ENCODE measurements at places on chromosomes 2 and 18.

DNA sequence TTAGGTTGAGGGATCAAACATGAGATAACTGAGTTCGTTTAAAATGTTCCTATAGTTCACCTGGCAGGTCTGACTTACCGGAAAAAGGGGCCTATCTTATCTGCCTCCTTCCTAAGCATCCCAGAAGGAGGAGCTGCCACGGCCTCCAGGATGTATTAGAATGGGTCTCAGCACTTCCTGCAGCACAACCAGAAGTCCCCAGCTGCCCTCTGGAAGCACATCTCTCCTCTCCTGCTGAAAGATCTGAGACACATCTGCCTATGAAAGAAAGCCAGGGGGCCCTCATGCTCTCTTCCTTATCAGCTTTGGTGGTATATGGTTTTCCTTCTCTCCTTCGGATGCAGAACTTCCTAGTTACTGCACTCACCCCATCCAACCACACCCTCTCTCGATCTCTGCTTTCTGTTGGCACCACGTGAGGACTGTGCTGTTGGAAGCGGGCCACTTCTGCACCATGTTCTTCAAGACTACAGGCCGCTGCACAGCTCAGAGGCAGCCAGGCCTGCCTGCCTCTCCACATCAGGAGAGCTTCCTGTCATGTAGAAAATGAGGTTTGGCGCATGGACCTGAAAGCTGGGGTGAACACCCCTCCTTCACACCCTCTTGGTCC lies 6.5 kb downstream of the IGFBP5 start:
- DNase-seq = no peak

DNA sequence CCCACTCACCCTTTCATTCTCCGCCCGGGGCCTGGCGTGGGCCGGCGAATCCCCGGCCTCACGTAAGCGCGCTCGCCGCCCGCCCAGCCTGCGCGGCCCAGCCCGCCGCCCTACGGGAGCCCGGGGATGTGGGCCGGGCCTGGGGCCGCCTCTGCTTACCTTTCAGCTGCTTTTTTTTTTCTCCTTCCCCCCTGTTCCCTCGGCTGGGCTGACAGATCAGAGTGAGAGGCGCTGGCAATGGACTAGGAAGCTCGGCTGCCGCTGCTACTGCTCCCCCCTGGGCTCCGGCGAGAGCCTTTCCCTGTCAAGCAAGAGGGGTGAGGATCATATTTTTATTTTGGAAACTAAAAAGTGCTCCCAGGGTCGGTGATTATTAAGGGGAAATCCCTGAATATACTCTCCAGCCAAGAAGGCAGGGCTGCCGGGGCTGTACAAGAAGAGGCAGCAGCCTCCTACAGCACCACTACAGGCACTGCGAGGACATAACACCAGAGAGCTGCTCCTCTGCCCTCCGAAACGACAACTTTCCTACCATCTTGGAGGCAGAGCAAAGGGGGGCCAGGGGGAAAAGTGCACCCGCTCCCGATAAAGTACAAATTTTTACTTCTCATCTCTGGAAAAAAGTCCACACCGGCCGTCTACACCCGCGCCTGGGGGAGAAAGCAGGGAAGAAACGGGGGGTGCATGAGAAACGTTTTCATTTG lies at the start of gene INO80D:
INO80D (minus strand) TSS at position 433 of the 704 bp plus-strand sequence. CDS start 23,158 bp downstream, outside the sequence.
- peak; percentile 64 for DNase-seq

DNA sequence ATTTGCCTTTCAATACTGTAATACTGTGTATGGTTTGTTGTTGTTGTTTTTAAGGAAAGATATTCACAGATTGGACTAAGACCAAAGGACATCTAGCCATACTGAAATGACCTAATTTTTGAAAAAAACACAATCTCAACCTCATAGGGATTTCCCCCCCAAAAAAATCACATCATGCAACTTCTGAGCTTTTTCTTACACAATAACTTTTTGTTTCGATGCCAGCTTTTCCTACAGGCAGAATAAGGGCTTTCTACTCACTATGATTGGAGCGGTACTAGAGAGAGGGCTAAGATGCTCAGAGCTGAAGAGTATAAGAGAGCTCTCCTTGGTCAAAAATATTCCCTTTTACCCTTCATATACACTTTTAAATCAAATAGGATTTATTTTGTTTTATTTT lies 32.4 kb upstream of the SLC3A1 start:
- no peak for DNase-seq

GRCh38 chr18:5662586-5663090 lies 118.8 kb upstream of the EPB41L3 start:
- DNase-seq = no peak

- no peak for DNase-seq
Observed at GRCh38 chr2:53252115-53252514, 515.5 kb upstream of the CHAC2 start.

DNA sequence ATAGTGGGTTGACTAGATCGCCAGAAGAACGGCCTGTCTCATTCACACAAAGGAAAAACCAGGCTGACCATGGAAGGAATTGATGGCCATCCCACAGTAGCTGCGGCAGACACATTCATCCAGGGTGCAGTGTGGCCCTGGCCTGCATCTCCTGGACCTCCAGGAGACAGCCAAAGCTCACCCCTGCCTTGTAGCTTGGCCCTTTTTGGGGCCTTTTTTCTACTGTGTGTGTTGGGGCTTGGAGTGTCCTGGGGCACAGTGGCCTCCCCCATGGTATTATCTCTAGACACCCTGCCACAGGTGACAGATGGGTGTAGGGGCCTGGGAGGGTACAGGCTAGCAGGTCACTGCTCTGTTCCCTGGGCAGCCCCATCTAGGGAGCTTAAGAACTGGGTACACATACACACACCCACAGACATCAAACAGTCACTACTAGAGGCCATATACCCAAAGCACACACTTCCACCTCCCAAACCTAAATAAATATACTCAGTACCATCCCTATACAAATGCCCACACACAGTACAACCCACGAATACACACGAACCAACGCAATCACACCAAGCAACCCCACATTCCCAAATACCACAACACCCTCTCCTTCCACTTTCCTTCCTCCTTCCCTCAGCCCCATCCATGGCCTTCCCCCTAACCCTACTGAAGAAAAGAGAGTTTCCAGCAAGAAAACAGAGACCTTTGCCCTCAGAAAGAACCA lies 8.6 kb downstream of the EN1 start:
- no peak for DNase-seq

GRCh38 chr18:31162825-31163435 lies at the start of gene DSC1:
TSS of gene DSC1 (minus strand) at chr18:31162856. CDS start at chr18:31162594, 262 bp downstream.
- no peak for DNase-seq

GRCh38 chr2:9941996-9942390 lies 9.5 kb upstream of the GRHL1 start:
- DNase-seq = no peak

- no peak for DNase-seq
Observed at GRCh38 chr2:37224063-37224462, 7.3 kb downstream of the CEBPZ start.

DNA sequence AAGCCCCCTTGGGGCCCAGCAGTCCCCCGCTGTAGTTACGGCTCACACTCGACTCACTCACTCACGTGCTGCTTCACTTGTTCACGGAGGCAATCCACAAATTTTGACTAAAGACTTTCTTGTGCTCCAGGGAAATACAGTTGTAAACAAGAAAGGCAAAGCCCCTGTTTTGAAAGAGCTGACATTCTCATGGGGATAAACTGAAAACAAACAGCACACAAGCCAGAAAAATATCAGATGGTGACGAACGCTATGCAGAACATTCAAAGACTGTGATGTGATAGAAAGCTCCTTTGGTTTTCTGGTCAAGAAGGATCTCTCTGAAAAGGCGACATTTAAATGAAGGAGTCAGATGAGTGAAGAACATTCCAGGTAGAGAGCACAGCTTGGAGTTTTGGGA lies 385.3 kb upstream of the SMIM21 start:
- DNase-seq = no peak

GRCh38 chr2:1440581-1440980 lies 27.3 kb downstream of the TPO start:
- no peak for DNase-seq

DNA sequence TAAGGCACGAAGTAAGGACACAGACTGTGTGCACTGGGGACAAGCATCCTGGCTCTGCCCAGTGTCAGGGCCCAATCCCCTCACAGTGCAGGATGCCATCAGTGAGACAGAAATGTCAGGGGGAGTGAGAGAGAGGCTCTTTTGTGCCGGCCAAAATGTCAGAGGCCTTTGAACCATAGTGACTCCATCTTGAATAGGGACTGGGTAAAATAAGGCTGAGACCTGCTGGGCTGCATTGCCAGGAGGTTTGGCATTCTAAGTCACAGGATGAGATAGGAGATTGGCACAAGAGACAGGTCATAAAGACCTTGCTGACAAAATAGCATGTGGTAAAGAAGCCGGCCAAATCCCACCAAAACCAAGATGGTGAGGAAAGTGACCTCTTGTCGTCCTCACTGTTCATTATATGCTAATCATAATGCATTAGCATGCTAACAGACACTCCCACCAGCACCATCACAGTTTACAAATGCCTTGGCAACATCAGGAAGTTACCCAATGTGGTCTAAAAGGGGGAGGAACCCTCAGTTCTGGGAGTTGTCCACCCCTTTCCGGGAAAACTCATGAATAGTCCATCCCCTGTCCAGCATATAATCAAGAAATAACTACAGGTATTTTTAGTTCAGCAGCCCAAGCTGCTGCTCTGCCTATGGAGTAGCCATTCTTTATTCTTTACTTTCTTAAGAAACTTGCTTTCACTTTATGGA lies 337.4 kb downstream of the LPIN1 start:
- no peak for DNase-seq

- no peak for DNase-seq
Observed at GRCh38 chr18:48649231-48649630, 110.4 kb downstream of the CTIF start.

DNA sequence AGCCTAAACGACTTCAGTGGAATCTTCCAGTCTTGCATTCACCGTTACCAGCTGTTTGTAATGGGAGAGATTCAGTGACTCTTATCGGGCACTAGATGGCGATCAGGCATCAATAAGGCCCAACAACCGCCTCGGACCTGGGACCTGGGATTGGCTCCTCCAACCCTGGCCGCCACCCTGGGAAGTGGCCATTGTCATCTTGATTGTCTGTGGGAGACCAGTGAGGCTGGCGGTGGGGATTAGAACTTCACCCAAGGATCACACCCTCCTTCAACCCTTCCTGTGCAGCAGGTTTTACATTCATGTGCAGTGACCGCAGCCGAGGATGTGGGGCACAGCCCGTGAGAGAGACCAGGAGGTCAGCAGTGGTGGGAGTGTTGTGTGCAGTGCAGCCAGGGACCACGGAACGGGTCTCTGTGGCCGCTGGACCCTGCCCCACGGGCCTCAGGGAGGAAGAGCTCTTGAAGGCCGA lies 85.3 kb downstream of the SPP2 start:
- DNase-seq = peak; percentile 41

DNA sequence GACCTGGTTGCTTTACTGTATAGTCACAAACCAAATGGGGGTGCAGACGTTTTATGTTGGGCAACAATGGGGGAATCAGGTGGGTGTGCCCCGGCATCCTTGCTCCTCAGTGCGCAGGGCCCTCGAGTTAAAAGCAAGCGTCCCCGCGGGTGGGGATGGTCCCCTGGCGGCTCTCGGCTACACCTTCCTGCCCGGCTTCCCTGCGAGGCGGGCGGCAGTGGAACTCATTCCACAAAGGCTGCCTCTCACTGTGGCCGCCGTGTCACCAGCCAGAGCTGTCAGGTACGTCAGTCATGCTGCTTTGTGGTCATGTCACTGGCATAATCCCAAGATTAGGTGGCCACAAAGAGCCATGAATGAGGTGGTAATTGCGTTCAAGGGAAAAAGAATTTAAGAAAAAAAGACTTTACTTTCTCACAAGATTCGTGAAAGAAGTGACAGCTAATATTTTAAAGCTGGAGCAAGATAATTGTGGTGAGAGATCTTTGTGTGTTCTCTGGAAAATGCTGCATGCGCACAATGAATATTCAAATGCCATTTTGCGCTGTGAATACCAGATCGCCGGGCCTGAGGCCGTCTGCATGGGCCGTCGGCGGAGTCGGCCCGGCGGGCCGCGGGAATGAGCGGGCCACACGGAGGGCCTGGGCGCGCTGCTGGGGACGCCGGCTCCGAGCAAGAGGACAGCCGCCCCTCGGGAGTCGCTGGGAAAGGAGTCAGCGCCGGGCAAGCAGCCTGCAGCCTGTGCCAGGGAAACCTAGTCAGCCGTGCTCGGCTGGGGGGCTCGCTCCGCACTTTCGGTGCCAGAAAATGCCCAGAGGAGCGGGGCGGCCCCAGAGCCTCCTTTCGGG lies 82.3 kb upstream of the LDLRAD4 start:
- DNase-seq = no peak

DNA sequence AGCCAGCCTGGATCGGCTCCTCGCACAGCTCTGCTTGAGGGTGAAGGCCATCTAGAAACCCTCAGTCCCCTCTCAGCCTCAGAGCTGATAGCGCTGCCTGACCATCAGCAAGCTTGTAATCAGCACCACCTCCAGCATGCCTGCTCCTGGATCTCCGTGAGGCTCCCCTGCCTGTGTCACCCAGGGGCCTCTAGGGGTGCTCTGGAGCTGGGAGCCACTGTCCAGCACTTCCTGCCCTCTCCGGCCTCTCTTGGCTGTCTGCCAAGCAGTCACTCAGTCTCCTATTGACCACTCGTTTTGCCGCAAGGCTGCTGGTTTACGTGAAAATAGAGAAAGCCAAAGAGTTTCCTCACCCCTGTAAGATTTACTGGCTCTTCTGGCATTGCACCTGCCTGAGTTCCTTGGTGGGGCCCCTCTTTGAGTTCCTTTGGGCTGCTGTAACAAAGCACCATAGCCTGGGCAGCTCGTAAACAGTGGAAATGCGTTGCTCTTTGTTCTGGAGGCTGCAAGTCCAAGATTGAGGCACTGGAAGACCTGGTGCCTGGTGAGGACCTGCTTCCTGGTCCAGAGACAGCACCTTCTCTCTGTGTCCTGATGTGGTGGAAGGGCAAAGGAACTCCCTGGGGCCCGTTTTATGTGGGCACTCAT lies 17.9 kb downstream of the CAPN10 start:
- no peak for DNase-seq

DNA sequence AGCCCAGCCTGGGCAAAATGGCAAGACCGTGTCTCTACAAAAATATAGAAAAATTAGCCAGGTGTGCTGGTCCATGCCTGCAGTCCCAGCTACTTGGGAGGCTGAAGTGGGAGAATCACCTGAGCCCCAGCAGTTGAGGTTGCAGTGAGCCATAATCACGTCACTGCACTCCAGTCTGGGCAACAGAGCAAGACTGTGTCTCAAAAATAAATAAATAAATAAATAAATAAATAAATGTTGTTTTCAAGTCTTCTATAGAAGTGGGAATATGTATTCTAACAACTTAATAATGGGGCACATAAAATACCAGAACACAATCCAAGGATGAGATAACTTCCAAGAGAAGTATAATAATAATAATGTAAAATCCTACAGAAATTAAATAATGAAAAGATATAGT lies 23.9 kb downstream of the ATAD2B start:
- no peak for DNase-seq

DNA sequence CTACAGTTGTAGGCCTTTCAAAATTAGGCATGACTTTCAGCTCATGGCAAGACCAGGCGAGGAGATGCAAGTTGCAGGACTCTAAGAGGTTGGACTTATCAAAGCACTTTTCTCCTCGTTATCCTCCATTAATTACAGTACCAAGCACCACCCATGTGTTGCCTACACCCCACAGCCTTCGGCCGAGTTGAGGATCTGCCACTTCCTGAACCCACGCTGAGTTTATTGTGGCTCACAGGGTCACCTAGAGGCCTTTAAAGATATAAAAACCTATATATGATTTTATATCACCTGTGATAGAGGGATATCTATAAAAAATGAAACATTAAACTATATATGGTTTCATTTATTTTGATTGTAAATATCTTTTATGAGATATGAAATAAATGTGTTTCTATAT lies 2.6 kb downstream of the UGT1A10 start:
- no peak for DNase-seq

Data from stimulated activated CD4-positive, alpha-beta T cell treated with anti-CD3 and anti-CD28 coated beads, Interleukin-12 subunit alpha, Interleukin-12 subunit beta, amount 100 ng/mL, for 4 hours (primary cell).